ENCODE measurements at places on chromosomes 16 and 17.

GRCh38 chr17:34615326-34615725, 35.9 kb downstream of the TMEM132E start:
- DNase-seq = no peak

- no peak for DNase-seq
Measured at GRCh38 chr17:31754239-31754945, 104.7 kb downstream of the COPRS start.

DNA sequence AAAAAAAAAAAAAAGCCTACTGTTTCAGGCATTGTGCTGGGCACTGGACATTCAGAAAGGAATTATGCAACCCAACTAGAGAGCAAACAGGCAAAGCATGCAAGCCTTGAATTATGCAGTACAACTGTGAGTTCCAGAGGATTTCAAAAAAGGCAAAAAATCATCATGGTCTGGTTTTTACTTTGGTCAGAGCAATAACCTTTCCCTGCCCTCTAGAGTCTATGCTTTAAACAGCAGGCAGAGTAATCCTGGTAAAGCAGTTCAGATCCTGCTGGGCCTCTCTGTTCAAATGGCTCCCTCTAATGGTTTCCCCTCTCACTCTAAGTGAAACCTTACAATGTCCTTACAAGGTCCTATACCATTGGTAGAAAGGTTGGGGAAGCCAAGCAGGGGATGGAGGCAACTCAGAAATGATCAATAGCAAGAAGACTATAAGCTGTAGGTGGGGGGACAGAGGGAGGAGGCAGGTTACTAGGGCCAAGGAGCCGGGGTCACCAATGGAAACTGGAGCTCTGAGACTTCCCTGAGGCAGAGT, 4.6 kb upstream of the TAF15 start:
- no peak for DNase-seq

- DNase-seq = no peak
Measured at GRCh38 chr16:9258423-9259051, 167.1 kb downstream of the HAPSTR1 start.

- DNase-seq = no peak
Measured at GRCh38 chr17:31327534-31328159, 6.2 kb upstream of the EVI2A start.

Measured in T-helper 9 cell (primary cell).